GM19239 (cell line): ENCODE measurements at places on chromosomes 4 and X.

DNA sequence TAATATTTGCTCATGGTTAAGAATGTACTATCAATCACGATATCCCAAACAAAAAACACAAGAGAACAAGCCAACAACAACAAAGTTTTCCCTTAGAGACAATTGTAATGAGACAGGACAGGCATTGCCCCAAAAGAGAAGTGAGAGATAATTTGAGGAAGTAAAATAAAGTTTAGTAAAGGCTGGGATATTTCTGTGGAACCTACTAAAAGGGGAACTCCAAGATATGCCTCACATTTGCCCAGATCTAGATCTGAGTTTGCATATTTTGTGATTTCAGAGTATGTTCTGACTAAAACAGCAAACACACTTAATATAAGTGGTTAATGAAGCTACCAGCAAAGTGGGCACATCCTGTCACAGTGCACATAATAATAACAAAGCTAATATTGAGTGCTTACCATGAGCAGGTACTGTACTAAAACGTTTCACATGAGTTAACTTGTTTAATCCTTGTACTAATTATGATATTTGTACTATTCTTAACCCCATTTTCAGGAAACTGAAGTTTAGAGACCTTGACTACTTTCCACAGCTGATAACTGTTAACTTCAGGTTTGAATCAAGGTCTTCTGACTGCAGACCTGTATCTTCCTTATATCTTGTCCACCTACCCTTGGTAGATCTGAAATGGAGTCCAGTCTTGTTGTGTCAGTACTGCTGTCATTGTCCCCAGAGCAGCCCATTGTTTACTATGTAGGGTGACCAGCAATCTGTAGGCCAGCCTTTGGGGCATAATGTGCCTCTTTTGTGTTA is 26.0 kb upstream of the BMP2K start:
- no peak for DNase-seq

DNA sequence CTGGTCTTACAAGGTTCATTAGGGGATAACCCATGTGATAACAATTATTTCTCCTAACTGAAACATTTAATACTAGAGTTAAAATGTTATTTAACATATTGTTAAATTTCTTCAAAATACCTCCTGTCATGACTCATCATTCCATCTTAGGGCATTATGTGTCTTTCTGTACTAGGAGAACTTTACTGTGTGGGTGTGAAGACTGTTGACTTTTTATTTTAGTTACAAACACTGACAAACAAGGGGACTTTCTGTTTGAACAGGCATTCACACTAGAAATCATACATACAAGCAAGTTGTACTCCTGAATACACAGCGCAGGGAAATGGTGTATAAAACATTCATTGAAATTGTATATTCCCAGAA is 175.9 kb downstream of the FBXW7 start:
- no peak for DNase-seq

- DNase-seq, result no peak
Measured at GRCh38 chrX:25204182-25204581, 188.4 kb upstream of the ARX start.

- DNase-seq, result no peak
Measured at GRCh38 chr4:80475798-80476197, 140.3 kb downstream of the CFAP299 start.

GRCh38 chrX:100720301-100720700 is 11.6 kb downstream of the SYTL4 start:
- DNase-seq, result no peak

DNA sequence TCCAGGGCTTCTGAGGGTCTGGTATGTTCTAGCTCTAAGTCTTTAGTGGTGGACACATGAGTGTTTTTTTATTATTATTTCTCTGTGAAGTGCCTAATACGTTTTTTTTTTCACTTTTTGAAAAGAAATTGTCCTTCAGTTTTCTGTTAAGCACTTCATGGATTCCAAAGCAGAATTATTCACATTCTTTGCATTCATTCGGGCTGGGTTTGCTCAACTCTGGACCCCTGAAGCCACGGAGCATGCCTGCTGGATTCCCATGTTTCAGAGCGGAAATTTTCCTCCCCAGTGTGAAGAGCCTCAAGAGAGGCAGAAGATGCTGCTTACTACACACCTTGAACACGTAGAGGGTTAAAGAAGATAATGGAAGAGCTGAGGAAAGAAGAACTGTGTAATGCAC is 107.5 kb downstream of the EGF start:
- no peak for DNase-seq
